ENCODE measurements at places on chromosomes 6 and 20. TPM values are rescaled to one million over a fixed set of nuclear protein-coding genes. Genes with fewer than 3 reads are reported as not detected.

LSM14B gene
- 1.9 TPM for polyA plus RNA-seq

BPIFB1 gene
- polyA plus RNA-seq, result not detected

CST7 gene
- 2.3 TPM for polyA plus RNA-seq

ZBTB46 gene
- polyA plus RNA-seq, result 0.04 TPM

DNA sequence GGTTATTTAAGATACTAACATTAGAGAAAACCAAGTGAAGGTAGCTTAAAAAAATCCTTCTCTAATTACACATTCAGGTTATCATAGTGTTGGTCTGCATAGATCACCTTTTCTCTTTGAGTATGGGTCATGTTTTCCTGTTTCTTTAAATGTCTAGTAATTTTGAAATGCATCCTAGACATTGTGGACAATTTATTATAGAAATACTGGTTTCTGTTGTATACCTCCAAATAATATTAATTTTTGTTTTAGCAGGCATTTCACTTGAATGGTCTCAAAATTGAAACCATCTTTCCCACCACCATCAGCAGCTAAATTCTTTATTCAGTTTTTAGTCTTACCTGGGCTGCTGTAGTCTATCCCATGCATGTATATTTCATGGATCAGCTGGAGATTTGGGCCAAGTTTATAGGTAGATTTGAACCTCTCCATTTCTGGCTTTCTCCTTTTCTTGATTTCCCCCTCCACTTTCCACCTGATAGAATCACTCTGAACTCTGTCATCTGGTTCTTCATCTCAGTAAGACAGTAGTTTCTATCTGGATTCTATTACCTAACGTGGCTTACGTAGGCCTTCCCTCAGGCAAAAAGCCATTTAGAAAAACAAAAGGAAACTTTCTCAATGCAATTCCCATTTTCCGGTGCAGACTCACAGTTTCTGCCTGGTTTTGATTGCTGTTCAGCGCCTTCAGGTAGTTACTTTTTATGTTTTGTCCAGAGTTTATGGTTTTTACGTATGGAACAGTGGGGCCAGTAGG, 52.3 kb downstream of the ZFAND3 start:
- no peak for DNase-seq

CLPSL2 gene
- polyA plus RNA-seq, result not detected
